ENCODE measurements at places on chromosomes 6 and 20.

DNA sequence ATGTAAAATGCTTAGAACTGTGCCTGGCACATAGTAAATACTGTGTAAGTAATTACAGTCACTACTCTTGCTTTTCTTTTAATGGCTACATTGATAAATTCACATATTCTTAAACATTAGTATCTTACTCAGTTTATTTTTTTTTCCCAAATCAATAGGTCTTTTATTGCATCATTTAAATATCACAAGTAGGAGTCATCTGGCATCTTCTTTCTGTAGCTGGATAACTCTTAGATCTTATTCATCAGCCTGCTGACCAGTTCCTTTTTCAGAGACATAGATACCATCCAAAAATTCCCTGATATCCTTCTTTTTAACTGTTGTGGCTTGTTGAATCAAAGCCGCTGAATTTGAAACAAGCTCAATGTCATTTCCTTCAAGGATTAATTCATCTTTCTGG lies 20.0 kb upstream of the PHF3 start:
- DNase-seq = no peak

GRCh38 chr6:56043761-56044160 lies 168.4 kb upstream of the BMP5 start:
- no peak for DNase-seq

DNA sequence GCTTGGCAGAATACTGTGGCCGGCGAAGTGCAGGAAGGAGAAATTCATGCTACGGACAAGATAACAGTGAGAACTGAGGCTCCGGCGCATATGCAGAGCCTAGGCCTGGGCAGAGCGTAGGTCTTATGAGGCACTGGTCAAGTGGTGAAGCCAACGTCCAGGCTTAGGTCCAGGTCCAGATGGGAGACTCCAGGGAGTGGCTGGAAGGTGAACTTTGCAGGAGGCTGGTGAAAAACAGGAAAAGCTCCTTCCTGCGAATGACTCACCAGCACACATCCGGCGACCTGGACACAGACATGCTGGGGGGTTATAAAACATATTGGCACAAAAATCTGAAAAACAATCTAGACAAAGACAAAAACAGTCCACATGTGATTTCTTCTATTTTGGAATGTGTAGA lies 15.4 kb downstream of the C6orf141 start:
- DNase-seq = no peak

- peak; percentile 25 for DNase-seq
Measured at GRCh38 chr6:83615025-83615999, 93.6 kb downstream of the SNAP91 start.

DNA sequence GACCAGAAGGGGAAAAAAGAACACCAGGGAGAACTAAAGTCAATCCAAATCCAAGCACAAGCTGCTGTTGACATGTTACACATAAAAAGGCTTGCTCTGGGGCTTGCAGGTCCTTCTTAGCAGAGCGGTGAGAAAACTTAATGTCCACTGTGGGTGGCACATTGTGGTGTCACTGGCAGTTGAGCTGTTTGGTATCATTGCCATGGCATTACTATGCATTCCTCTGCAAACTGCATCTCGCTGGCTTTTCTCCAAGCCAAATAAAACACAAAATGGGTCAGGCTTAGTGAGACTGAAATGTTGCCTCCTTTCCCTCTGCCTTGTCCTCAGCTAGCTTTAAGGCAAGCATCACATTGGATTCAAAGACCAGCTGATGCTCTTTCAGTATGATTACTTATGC lies 40.9 kb downstream of the LY86 start:
- DNase-seq = no peak

- peak; percentile 63 for DNase-seq
Measured at GRCh38 chr20:41095110-41095969, 42.0 kb upstream of the PLCG1 start.

DNA sequence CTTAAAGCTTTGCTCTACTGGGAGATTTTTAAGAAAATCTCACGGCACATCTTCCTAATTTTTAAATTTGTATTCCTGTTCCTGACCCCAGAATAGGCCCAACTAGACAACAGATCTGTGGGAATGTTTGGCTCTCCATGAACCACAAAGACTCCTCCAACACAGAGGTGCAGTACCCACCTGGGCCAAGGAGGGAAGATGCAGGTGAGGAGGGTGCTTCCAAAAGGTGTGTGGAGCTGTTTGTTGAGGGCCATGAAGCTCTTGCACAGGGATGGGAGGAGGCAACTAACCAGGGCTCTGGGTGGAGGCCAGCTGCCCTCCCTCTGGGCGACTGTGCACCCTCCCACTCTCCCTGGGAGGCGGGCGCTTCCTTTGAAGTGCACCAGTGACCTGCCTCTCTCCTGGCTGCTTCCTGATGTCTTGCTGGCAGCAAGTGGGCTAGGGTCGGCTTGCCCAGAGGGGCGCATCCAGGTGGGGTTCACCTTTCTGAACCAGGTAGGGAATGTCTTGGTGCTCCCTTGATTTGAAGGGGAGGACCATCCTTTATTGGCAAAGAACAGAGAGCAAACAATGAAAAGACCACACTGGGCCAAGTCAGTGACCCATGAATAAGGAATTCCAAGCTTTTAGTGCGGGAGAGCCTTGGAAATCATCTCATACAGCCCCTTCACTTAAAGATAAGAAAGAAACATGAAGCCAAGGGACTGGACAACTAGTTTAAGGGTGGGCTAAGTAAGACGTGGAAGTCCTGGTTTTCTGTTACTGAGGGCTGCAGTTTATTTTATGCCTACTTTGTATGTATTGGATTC lies 76.0 kb downstream of the ANKRD6 start:
- DNase-seq = peak; percentile 8

DNA sequence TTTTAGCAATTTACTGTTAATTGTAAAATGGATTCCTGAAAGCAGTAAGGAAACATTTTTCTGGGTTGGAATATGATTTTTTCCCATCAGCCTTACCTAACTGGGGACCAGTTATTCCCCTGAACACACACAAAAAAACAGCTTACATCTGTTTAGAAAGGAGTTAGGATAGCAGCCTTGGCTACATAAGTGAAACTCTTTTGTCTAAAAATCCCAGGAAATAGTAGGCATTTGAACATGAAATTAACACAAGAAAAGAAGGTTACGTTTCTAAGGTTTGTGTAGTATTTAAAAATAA lies 696.2 kb upstream of the MARCKS start:
- no peak for DNase-seq
